Spleen (tissue), 13 donors: ENCODE measurements at places on chromosomes 16 and 17. TPM values are rescaled to one million over a fixed set of nuclear protein-coding genes. Genes with fewer than 3 reads are reported as not detected.

SOST gene
- not detected for polyA plus RNA-seq

PRSS33 gene
- polyA plus RNA-seq = not detected

GRAP gene
- 106 TPM for polyA plus RNA-seq

CPHXL2 gene
- polyA plus RNA-seq = not detected

OMG gene
- polyA plus RNA-seq = 7.3 TPM

CCT6B gene
- 3.3 TPM for polyA plus RNA-seq

P2RX5 gene
- polyA plus RNA-seq = 280 TPM

AIPL1 gene
- polyA plus RNA-seq = 0.24 TPM

FOXL1 gene
- 0.29 TPM for polyA plus RNA-seq

FBXW10 gene
- 0.10 TPM for polyA plus RNA-seq

NPB gene
- polyA plus RNA-seq = 3.0 TPM

POLR3E gene
- 19.3 TPM for polyA plus RNA-seq

EVPL gene
- 0.05 TPM for polyA plus RNA-seq

PCGF2 gene
- 25.7 TPM for polyA plus RNA-seq

KRT36 gene
- 0.51 TPM for polyA plus RNA-seq

KCNH4 gene
- polyA plus RNA-seq = 0.15 TPM

PSME3IP1 gene
- 64.6 TPM for polyA plus RNA-seq

SGSM2 gene
- 30.7 TPM for polyA plus RNA-seq

SLC5A10 gene
- polyA plus RNA-seq = 2.1 TPM

DPEP1 gene
- polyA plus RNA-seq = 0.33 TPM

OVCA2 gene
- 52.9 TPM for polyA plus RNA-seq
